ENCODE measurements at places on chromosomes 11 and 22.

DNA sequence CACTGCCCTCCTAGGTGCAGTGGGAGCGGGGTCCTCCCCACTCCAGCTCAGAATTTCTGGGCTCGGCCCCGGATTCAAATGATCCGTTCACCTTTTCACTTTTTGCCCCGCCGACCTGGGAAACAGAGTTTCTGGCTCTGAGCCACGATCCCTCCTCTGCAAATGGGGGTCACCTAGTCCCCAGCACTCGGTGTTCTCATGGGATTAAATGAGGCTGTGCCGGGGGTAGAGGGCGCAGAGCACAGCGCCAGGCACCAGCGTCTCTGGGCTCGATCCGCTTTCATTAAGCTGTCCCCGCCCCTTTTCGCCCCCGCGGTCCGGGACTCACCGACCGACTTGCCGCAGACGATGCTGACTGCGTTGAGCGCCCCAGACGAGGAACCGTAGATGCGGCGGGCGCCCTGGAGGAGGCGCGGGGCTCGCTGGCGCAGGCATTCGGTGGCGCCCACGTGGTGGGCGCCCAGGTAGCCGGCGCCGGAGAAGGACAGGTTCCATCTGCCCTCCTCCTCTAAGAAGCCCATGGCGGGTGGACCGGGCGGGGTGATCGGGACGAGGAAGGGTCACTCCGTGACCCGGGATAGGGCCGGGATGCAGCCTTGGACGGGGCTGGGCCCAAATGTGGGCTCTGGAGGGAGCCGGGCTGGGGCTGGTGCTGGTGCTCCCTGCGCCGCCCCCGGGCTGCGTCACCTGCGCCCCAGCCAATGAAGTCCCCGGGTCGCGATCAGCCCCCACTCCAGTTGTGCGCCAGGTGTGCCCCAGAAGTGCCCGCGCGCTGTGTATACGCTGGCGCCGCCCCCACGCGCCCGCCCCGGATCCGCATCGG is at the start of gene PNPLA5:
Gene PNPLA5, minus strand, starts transcription at position 654 of the 823 bp plus-strand sequence. Its CDS starts 133 bp downstream, at position 521.
- no peak for DNase-seq

GRCh38 chr11:128412847-128413791 is 174.2 kb downstream of the ETS1 start:
- no peak for DNase-seq

- DNase-seq: no peak
These were observed 26.2 kb upstream of the GCAT start for GRCh38 chr22:37781434-37782059.

- no peak for DNase-seq
These were observed 5.6 kb downstream of the STARD10 start for GRCh38 chr11:72788241-72788640.

- DNase-seq: no peak
These were observed 17.7 kb upstream of the FNBP4 start for GRCh38 chr11:47784785-47785381.
